ENCODE measurements at places on chromosomes 3 and 15. TPM values are rescaled to one million over a fixed set of nuclear protein-coding genes. Genes with fewer than 3 reads are reported as not detected.

GRCh38 chr15:43270676-43271306 is 4.1 kb upstream of the TGM5 start:
- DNase-seq: no peak
- H3K36me3 ChIP-seq: no peaks in the 10 kb centered on the region
- H3K4me3 ChIP-seq: no peak overlapping the region
- peaks cover 20% of the 10 kb centered on the region for H3K4me1 ChIP-seq

GRCh38 chr3:53513556-53514190 is 19.3 kb downstream of the CACNA1D start:
- peaks cover 7% of the 10 kb centered on the region for H3K4me1 ChIP-seq
- no peak for DNase-seq
- no peak overlapping the region for H3K27ac ChIP-seq
- H3K27me3 ChIP-seq: no peaks in the 10 kb centered on the region
- no peak overlapping the region for H3K4me3 ChIP-seq
- no peaks in the 10 kb centered on the region for H3K36me3 ChIP-seq

GRCh38 chr3:41327718-41328117 is 128.4 kb downstream of the CTNNB1 start:
- DNase-seq: no peak
- no peaks in the 10 kb centered on the region for H3K36me3 ChIP-seq
- no peak overlapping the region for H3K27ac ChIP-seq
- H3K27me3 ChIP-seq: no peaks in the 10 kb centered on the region
- H3K4me1 ChIP-seq: no peaks in the 10 kb centered on the region

GRCh38 chr3:72352176-72352575 is 496.1 kb downstream of the SHQ1 start:
- no peaks in the 10 kb centered on the region for H3K36me3 ChIP-seq
- no peak for DNase-seq
- H3K27ac ChIP-seq: no peak overlapping the region
- H3K4me1 ChIP-seq: peaks cover 9% of the 10 kb centered on the region
- peaks cover 2% of the 10 kb centered on the region for H3K27me3 ChIP-seq

GRCh38 chr3:156300929-156301840 is 180.8 kb downstream of the KCNAB1 start:
- no peak overlapping the region for H3K4me3 ChIP-seq
- no peaks in the 10 kb centered on the region for H3K4me1 ChIP-seq
- DNase-seq: no peak
- H3K36me3 ChIP-seq: no peaks in the 10 kb centered on the region
- H3K27me3 ChIP-seq: no peaks in the 10 kb centered on the region

GRCh38 chr3:50322386-50323091 is at the start of gene HYAL2:
Gene HYAL2 (minus strand): TSS chr3:50322745. CDS start chr3:50320489, 2,256 bp downstream.
- H3K4me3 ChIP-seq: peak within 1 kb of the TSS; percentile 89
- peaks cover 74% of the 10 kb centered on the region for H3K4me1 ChIP-seq
- H3K36me3 ChIP-seq: peaks cover 62% of the 10 kb centered on the region
- no peak for DNase-seq

- H3K36me3 ChIP-seq: no peaks in the 10 kb centered on the region
- no peak overlapping the region for H3K4me3 ChIP-seq
Measured at GRCh38 chr3:126773783-126774182, 69.7 kb downstream of the CHCHD6 start.

DNA sequence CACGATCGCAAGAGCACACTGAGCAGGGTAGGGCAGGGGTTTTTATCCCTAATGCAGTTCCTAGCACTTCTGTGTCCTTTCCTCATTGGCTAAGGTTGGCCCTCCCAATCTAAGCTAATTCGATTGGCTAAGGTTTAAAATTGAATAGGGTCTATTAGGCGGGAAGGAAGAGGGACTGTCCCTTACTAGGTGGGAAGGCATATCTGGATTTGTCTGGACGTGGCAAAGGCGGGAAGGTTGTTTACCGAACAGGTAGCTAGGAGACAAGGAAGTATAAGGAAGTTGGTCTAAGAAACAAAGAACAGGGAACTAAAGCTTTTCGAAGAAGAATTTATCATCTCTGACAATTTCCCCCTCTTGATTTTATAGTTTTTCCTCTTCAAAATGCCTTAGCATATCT is 24.8 kb upstream of the ATG7 start:
- H3K36me3 ChIP-seq: no peaks in the 10 kb centered on the region
- no peak for DNase-seq
- no peak overlapping the region for H3K27ac ChIP-seq

- H3K4me1 ChIP-seq: peaks cover 60% of the 10 kb centered on the region
- DNase-seq: no peak
- H3K36me3 ChIP-seq: peaks cover 48% of the 10 kb centered on the region
- no peak overlapping the region for H3K27ac ChIP-seq
- no peak overlapping the region for H3K4me3 ChIP-seq
Measured at GRCh38 chr15:28919679-28920655, 34.2 kb downstream of the APBA2 start.

DNA sequence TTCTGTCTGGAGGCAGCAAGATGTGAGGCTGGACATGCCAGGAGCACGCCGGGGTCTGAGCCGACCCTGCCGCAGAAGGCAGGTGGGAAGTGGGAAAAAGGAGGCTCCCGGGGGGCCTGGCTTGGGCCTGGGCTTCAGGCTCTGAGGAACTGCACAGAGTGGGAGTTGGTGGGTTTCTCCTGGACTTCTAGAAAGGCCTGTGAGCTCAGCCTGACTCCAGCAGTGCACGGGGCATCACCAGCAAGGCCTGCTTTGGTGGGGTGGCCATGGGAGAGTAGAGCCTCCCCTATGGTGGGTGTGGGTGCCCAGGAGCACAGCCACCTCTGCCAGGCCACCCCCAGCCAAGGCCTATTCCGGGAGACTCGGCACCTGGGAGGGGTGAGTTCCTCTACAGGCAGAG is 18.1 kb upstream of the SLC41A3 start:
- no peaks in the 10 kb centered on the region for H3K27me3 ChIP-seq
- H3K27ac ChIP-seq: peak overlapping the region; percentile 42
- peaks cover 39% of the 10 kb centered on the region for H3K4me1 ChIP-seq
- peaks cover 49% of the 10 kb centered on the region for H3K36me3 ChIP-seq
- no peak for DNase-seq

DNA sequence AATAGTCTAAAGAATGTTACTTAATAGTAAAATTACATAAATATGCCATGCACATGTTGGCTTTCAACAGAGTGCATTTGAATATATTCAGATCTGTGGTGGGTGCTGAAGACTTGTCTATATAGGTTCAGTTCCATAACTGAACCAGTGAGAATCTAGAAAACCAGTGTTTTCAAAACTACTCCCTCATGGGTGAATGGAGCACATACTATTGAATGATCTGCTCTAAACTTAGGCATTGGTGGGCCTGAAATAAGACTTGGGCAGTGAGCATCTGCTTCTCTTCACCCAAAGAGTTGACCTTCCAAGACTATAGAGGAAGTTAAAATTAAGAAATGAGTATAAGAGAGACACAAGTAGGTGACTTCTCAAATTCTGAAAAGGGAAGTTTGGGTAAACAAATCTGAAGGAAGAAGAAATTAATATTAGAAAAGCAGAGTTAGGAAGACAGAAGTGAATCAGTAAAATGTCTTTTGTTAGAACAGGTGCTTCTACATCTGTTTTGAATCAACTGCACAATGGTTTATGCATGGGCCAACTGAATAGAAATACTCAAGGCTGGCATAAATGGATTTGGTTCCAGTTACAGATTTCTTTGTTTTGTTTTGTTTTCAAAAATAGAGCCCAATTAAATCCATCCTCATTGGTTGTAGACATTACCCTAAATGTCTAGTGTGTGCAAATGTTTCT is 19.3 kb downstream of the ALCAM start:
- H3K4me1 ChIP-seq: no peaks in the 10 kb centered on the region
- H3K4me3 ChIP-seq: no peak overlapping the region
- H3K27ac ChIP-seq: no peak overlapping the region
- no peak for DNase-seq

DUOXA2 gene
- polyA plus RNA-seq: not detected

CD276 gene
- 110 TPM for polyA plus RNA-seq

STRA6 gene
- 14.8 TPM for polyA plus RNA-seq

CLDN16 gene
- polyA plus RNA-seq: 0.41 TPM

GREM1 gene
- polyA plus RNA-seq: 6.0 TPM

TMCC1 gene
- polyA plus RNA-seq: 40.1 TPM

Measured in spinal cord (tissue), 10 donors.